ENCODE measurements at places on chromosomes 7 and 10.

DNA sequence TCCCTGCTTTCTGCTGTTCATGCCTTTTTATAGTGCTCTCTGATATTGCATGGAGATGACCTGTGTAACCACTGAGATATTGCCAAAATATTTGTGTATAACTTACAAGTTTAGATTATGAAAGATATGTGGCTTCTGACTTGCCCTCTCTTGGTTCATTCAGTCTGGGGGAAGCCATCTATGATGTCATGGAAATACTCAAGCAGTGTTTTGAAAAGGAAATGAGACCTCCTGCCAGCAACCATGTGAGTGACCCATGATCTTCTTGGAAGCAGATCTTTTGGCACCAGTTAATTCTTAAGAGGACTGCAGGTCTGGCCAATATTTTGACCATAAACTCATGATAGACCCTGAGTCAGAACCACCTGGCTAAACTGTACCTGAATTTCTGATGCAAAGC, 183.0 kb downstream of the THSD7A start:
- DNase-seq: no peak

- no peak for DNase-seq
These were observed 89.5 kb downstream of the ANK3 start for GRCh38 chr10:60299961-60300883.

DNA sequence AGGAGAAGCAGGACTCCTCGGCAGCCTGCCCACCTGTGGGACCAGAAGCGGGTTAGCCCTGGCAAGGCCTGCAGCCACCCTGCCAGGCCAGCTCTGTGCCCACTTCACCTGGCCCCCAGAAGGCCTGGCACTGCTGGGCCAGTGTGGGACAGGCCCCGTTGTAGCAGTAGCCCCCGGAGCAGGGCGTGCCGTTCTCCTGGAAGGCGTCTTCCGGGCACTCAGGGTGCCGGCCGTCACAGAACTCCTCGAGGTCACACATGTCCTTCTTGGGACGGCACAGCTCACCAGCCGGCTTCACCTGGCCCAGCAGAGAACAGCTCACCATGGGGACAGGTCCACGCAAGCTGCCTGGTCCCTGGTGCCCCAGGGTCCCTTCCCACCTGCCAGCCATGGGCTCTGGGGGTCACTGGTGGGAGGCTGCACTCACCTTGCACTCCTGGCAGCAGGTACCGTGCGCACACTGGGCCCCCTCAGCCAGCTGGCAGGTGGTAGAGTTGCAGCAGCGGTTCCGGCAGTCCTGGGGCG, 5.8 kb downstream of the ADAM8 start:
- no peak for DNase-seq

GRCh38 chr10:112721080-112721698, 228.9 kb upstream of the TCF7L2 start:
- no peak for DNase-seq

- DNase-seq: no peak
These were observed 152.2 kb downstream of the TMEM178B start for GRCh38 chr7:141225916-141226618.
